ENCODE measurements at places on chromosomes 12 and 14. TPM values are rescaled to one million over a fixed set of nuclear protein-coding genes. Genes with fewer than 3 reads are reported as not detected.

GRCh38 chr14:38929416-38929815 lies 173.6 kb downstream of the SEC23A start:
- ATAC-seq = no peak

DNA sequence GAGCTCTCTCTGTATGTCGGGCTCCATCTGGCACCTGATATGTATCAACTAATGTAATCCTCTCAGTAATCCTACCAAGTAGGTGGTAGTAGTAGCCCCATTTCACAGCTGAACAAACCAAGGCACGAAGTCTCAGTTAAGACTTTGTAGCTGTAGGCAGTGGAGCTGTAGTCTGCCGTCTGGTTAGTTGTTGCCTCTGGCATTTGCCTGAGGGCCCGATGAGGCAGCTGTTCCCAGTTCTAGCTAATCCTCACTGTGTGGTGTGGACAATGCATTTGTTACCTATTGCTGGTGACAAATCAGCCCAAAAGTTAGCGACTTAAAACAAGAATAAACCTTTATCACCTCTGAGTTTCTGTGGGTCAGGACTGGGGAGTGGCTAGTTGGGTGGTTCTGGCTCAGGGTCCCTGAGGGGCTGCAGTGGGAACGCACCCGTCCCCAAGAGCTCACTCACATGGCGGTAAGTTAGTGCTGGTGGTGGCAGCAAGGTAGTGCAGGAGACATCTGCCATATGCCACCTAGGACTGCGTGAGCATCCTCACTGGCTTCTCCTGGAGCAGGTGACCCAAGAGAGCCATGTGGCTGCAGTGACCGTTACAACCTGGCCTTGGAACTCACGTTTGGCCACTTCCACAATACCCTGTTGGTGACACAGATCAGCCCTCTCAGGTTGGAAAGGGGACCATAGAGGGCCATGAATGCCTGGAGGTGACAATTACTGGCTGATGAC lies 5.6 kb downstream of the AACS start:
- ATAC-seq = no peak

- ATAC-seq = no peak
Measured at GRCh38 chr12:93938317-93938716, 210.1 kb upstream of the PLXNC1 start.

DNA sequence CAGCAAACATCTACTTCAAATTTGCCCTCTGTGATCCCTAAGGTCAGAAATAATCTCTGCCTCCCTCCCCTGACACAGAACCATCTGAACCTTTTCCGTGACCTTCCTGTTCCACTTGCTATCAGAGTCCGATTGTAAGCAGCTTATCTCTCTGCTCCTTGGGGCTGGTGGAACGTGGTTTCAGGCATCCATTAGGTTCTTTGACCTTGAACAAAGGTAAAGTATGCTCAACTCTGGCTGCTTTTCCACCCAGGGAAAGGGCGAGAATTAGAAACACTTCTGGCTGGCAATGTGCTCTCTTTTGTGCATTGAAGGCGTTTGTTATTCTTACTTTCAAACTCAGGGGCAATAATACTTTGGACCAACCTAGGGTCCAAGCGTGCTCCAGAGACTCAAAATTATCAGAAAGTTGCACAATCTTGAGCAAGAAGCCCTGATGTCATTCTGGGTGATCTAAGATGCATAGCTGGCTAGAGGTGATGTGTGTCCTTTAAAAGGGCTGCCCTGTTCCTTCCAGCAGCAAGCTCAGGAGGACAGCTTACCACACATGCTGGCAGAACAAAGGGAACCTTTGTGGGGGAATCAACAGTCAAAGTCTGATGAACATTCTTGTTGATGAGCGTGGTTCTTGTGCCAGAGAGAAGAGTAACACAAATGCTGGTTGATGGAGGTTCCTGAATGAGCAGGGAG lies 29.8 kb downstream of the ADGRD1 start:
- ATAC-seq = peak; percentile 85

DNA sequence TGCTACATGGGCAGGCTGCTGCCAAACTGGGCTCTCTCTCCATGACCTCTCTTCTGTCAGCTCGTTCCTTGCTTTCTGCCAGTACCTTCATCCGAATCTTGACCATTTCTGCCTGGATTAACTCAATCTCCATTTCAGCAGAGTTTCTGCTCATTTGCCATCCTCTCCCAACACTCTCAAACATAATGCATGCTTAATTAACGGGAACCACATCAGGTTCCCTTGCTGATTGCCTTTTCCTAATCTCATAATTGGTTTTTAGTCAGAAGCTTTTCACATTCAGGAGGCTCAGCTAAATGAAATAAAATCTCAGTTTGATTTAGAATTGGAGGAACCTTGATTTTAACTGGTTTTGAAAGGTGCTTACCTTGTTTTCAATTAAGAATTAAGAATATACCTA lies 127.3 kb downstream of the SLC5A8 start:
- no peak for ATAC-seq

DNA sequence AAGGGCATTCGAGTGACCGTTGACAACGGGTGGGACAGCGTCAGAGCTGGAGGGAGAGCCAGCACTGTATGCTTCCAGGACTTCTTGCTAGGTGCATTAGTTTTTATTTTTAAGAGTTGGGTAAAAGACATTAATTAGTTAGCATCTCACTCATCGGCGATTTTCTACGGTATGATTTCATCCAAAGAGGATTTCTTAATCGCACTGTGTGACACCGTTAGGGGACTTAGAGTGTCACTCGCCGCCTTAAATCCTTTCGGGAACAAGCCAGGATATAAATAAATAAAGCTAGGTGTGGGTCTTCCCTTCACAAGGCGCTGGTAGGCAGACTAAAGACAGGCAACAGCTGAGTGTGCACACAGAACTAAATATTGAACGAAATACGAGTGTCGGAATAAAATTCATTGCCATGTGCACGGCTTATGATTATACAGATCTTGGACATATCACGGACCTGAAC lies 869 bp upstream of the NOVA1 start:
- peak; percentile 2 for ATAC-seq

GRCh38 chr14:23284654-23285529 lies 1.0 kb downstream of the HOMEZ start:
- no peak for ATAC-seq

ENDOU gene
- 1.0 TPM for total RNA-seq

DNA sequence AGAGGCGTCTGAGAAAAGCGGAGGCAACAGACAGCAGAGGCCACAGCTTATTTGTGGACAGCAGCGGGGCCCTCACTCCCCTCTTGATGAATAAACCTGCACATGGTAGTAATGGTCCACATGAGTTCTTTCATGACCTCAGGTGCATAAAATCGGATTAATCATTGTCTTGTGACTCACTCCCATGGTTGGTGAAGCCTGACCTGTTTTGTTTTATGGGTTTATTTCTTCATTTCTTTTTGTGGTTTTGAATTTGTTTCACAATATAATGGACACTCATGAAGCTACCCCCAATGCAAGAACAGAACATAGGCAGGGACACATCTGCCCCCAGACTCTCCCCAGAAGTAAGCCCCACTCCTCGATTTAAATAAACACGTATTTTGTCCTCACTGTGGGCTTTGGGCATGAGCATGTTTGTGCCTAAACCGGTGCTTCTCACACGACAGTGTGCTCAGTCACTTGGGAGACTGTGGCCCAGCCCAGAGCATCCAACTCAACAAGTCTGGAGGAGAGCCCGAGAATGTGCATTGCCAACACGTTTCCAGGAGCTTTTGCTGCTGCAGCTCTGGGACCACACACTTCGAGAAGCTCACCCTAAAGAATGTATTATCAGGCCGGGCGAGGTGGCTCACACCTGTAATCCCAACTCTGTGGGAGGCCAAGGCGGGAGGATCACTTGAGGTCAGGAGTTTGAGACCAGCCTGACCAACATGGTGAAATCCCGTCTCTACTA lies 116.1 kb downstream of the SCARB1 start:
- ATAC-seq = no peak

DNA sequence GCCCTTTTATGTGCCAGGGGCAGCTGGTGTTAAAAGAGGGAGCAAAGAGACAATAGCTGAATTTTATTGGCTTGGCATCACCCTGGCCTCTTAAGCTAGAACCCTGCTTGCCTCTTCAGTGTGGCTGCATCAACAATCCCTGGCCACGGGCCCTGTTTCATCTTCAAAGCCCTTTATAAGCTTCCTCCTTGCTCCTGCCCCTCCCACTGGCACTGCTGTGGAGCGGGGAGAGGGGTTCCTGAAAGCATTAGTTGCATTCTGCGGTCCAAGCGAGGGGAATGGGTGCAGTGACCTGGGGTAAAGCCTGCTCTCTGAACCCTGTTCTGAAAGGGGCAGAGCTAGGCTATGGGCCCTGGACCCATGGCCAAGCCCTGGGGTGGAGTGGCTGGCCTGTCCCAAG lies 220 bp upstream of the KRT83 start:
- no peak for ATAC-seq

RNASE4 gene
- 83.9 TPM for total RNA-seq

DNA sequence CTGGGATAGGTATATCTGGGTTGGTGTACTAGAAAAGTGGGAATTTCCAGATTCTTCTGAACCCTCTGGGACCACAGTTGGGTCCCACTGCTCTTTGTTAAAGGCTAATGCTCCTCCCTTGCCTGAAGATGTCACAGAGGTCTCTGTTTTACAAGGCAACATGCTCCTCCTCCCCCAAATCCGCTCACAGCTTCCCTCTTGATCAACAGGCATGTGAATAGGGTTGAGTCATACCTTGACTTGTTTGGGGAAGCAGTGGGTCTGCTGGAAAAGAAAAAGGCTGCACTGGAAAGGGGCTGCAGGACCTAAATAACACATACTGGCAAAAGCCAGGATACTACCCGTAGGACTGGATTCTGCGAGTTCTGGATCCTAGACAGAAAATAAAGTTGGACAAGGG lies 165.4 kb upstream of the TMEM260 start:
- ATAC-seq = no peak

FMNL3 gene
- total RNA-seq = 14.0 TPM

DNA sequence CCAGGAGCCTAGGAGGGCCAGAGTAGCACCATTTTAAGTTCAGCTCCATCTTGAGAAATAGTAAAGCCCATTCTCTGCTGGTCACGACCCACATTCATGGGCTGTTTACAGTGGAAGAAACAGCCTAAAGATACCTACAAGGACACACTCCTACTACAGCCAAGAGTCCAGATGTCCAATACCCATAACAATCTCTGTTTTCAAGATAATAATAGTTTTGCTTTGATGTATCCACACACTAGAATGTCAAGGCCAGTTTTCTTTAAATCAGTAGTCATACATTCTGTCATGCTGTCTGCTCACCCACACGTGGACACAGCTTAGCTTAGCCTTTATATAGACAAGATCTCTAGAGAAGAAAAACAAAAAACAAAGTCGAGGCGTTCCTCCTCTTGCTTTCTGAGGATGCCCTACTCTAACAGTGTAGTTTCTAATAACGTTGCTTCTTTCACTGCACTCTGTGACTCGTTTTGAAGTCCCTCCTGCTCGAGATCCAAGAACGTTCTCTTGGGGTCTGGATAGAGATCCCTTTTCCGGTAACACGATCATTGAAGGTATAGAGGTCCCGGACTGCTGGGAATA lies 17.9 kb upstream of the ETFBKMT start:
- no peak for ATAC-seq

DNA sequence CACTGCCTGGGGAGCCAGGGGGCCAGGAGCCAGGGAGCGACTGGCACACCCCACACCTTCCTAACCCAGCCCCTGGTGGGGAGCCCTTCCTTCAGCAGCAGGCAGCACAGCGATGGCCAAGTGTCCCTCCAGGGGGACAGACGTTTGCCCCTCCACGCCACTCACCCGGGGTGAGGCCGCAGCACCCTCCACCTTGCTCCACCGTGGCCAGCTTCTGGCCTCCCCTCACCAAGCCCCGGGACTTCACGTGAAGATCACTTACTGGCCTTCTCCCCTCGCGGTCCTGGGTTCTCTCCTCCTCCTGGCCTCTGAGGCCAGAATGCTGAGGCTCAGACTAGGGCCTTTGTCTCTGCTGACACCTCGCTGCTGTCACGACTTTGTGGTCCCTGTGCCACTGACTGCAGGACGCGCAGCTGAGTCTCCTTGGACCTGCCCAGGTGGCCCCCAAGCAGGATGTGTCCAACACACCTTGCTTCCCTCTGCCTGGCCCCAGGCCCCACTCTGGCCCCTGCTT lies 3.5 kb upstream of the ASPG start:
- no peak for ATAC-seq

- no peak for ATAC-seq
Measured at GRCh38 chr14:104682107-104682593, 7.3 kb upstream of the INF2 start.

SLC7A7 gene
- total RNA-seq = 22.7 TPM

- no peak for ATAC-seq
Measured at GRCh38 chr14:80231702-80232101, 20.4 kb upstream of the DIO2 start.

IL23A gene
- not detected for total RNA-seq

DNA sequence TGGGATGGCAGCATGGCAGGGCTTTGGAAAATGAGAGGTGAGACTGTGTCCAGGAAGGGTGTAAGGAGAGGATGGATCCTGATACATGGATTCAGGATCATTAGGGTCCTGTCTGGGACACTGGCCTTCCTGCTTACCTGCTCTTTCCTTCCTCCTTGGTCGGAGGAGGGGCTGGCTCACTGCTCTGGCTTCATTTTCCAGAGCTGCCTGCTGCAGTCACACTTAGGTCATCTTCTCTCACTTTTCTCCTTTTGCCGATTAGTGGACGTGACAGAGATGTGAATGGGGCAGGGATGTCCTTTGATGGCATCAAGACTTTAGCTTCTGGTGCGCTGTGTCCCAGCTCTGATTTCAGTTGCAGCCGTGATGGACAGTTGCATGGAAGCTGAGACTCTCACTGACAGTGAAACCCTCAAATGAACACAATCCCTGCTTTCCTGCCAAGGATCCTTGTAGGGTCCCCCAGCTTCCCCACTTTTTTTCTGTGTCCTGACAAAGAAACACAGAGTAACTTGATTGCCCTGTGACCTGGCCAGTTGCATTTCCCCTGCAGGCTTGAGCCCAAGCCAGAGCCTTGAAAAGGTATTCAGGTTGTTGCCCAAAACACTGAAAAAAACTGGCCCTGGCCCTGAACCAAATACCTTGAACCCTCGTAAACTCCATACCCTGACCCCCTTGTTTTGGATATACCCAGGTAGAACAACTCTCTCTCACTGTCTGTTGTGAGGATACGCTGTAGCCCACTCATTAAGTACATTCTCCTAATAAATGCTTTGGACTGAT lies 756 bp upstream of the CIDEB start:
- no peak for ATAC-seq

FRS2 gene
- 39.9 TPM for total RNA-seq

HHIPL1 gene
- total RNA-seq = 2.7 TPM

HOXC9 gene
- not detected for total RNA-seq

POTEM gene
- total RNA-seq = not detected

All from gastroesophageal sphincter (tissue), 4 donors.